ENCODE measurements at places on chromosomes 2 and 18.

GRCh38 chr2:191311627-191312026 is 66.4 kb downstream of the MYO1B start:
- peak; percentile 83 for DNase-seq

GRCh38 chr18:56314396-56314795 is 324.0 kb downstream of the TXNL1 start:
- no peak for DNase-seq

DNA sequence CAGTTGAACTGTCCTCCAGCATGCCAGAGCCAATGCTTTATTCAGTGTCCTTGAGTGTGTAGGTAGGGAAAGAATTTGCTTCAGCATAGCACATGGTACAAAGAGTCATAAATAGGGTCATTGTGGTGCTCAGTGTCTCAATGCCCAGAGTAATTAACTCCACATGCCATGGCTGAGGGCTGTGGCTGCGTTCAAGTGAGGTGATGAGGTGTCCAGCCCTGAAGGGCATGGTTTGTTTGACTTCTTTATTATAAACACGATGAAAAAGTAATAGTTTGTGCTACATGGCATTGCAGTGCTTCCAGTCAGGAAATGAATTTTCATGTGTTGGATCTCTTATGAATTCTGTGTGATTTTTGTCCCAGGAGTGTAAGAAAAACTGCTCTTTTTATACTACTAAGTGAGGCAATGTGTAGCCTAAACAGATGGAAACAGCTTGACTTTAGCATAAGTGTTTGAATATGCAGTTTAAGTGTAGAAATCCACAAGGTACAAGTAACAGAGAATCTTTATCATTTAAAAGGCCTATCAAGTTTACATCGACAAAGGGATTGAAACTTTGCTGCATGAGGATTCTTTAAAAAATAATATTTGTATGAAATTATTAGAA is 507.9 kb upstream of the CDH2 start:
- DNase-seq, result peak; percentile 74

- DNase-seq, result no peak
Measured at GRCh38 chr2:128787616-128788015, 468.9 kb upstream of the HS6ST1 start.
